ENCODE measurements at places on chromosomes 1 and 21.
A peak's percentile ranks its signal among the peaks of the same experiment; 100 is the strongest.

DNA sequence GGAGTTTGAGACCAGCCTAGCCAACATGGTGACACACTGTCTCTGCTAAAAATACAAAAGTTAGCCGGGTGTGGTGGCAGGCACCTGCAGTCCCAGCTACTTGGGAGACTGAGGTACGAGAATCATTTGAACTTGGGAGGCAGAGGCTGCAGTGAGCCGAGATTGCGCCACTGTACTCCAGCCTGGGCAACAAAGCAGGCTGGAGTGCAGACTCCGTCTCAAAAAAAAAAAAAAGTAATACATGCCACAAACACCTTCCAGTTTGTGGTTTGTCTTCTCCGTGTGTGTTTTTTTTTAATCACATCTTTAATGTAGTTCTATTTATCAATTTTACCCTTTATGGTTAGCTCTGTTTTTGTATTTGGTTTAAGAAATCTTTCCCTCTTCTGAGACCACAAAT is 22.3 kb downstream of the POGZ start:
- DNase-seq, result no peak

DNA sequence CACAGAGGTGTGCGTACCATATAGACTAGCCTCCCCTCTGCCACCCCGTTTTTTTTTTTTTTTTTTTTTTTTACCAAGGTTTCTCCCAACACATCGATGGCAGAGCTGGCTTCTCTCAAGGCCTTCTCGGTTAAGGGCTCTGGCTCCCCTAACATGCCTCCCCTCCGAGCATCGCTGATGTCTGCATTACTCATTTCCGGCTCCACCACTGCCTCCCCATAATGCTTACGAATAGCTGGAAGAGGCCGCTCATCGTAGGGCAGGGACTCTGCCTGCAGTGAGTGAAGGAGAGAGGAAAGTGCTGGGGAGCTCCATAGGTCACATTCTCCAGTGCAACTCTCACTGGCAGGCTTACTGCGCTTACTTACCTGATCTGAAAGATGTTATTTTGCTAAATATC is 20.6 kb downstream of the CEP104 start:
- no peak for DNase-seq

- peak; percentile 46 for DNase-seq
These were observed at the start of gene KCNT2 for GRCh38 chr1:196608390-196609369. Gene KCNT2 (minus strand): TSS chr1:196608440. CDS start chr1:196608309, 131 bp downstream.

DNA sequence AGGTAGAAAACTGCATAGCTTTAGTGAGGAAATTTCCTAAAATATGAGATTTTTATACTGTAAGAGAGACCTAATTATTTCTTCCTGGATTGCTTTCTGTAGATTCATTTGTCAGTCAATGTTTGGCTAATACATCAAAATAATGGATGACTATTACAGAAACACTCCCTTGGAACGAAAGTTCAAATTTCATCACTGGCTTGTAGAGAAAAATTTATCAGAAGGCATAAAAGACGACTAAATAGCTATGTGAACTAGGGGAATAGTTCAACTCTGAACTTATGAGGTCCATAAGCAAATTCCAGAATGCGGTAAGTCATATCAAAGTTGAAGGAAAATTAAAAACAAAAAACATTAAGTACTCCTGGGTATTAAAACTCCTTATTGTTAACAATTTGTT is 36.0 kb downstream of the WNT2B start:
- DNase-seq, result no peak

- DNase-seq, result peak; percentile 49
These were observed 66.8 kb upstream of the RGS7 start for GRCh38 chr1:241423541-241424479.

GRCh38 chr1:171727778-171728177 is 14.1 kb downstream of the VAMP4 start:
- no peak for DNase-seq

DNA sequence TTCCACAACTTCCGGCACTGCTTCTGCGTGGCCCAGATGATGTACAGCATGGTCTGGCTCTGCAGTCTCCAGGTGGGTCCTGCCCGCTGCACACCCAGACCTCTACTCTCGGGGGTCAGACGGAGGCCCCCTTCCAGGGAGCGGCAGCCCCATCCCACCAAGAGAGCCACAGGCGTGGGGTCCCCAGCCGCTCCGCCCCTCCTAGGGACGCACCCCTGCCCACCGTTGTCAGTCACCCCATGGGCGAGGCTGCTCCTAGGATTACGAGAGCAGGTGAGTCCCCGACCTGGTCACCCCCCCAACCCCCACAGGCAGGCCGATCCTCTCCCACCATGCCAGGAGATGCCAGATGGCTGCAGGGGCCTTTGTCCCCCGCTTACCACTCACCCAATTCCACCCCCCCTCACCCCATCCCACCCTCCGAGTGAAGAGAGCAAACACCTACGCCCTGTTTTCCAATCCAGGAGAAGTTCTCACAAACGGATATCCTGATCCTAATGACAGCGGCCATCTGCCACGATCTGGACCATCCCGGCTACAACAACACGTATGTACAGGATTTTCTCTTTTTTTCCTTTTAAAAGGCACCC is 107.0 kb downstream of the PDE9A start:
- no peak for DNase-seq

DNA sequence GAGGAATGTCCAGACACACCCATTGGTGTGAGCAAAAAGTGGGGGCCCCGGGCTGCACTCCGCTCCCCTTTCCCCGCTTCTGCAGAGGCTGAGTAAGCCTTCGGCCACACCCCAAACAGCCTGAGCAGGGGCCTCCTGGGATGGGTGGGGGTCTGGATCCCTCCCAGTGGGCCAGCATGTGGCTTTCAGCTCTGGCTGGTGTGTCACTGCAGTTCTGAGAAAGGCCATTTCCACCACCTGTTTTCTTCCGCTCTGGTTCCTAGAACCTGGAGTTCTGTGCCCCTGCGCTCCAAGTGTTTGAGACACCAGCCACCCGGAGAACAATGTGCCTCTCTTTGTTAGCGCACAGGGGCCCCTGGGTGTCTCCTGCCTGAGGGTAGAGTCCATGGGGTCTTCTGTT is 30.9 kb downstream of the SLC37A1 start:
- DNase-seq, result no peak

DNA sequence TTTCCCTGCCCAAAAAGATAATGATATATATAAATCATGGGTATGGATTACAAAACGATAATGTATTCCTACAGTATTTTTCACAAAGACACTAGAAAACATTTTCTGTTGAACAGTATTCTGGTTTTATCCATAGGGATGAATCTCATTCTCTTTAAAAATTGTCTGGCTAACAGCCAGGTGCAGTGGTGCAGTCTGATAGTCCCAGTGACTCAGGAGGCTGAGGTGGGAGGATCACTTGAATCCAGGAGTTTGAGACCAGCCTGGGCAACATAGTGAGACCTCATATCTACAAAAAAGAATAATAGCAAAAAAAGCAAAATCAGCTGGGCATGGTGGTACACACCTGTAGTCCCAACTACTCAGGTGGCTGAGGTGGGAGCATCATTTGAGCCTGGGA is 23.3 kb downstream of the PIP5K1A start:
- no peak for DNase-seq

GRCh38 chr1:231487910-231488309 is 40.6 kb upstream of the TSNAX start:
- DNase-seq, result no peak

DNA sequence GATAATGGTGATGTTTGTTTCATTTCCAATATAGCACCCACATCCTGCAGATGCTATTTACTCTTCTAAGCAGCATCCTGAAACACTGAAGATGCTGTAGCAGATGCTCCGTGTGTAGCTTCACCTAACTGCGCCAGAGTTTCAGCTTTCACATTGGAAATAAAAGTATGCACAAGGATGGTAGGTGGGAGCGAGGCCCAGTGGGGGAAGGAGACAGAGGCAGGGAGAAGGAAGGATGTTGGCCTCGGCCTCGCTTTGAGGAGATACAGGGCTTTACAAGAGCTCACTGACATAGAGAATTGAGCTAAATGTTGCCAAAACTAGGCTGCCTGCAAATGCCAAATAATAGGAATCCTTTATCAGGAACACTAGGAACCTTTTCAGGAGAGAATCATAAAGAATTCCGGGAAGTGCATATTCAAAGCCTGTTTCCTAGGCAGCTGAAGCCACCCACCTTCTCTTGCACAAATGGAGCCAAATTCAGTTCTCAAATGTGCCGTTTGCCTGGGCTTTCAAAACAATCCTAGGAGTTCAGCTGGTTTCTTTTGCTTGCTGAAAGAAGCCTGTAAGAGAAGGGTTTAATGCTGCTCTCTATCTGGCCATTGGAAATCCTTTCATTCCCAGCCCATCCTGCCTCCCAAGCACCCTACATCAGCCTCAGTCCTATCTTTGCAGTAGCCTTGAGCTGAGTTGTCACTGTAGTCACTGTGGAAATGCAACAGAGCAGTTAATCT is 135.4 kb upstream of the ATP1B1 start:
- no peak for DNase-seq

DNA sequence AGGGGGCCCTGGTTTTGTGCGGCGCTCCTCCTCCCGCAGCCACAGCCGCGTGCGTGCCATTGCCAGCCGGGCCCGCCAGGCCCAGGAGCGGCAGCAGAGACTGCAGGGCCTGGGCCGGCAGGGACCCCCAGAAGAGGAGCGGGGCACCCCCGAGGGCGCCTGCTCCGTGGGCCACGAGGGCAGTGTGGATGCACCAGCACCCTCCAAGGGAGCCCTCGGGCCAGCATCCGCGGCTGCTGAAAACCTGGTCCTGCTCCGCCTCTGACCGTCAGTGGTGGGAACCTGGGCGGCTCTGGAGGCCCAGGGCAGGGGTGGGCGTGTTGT is 21.5 kb downstream of the PANK4 start:
- DNase-seq, result no peak

DNA sequence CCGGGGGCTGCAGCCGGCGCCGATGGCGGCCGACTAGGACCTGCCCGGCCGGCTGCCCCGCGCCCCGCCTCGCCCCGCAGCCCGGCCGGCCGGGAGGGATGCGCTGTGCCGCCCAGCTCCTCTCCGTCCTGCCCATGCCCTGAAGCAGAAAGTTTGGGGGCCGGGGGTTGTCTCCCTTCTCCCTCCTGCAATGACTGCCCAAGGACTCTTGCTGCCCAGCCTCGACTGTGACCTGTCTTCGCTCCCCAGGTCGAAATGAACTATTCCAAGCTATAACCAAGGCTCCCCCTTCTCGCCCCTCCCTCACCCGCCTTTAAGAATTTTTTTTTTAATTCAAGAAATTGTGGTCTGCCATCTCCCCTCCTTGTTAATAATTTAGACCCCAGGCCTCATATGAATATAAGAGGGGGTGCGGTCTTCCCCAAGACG is 361 bp downstream of the TMCC2 start:
- no peak for DNase-seq

- no peak for DNase-seq
These were observed 203.9 kb downstream of the C1orf94 start for GRCh38 chr1:34380526-34381124.

GRCh38 chr1:182198006-182198605 is 136.6 kb upstream of the ZNF648 start:
- no peak for DNase-seq

- peak; percentile 82 for DNase-seq
These were observed 30.4 kb downstream of the APP start for GRCh38 chr21:26140164-26140579.

DNA sequence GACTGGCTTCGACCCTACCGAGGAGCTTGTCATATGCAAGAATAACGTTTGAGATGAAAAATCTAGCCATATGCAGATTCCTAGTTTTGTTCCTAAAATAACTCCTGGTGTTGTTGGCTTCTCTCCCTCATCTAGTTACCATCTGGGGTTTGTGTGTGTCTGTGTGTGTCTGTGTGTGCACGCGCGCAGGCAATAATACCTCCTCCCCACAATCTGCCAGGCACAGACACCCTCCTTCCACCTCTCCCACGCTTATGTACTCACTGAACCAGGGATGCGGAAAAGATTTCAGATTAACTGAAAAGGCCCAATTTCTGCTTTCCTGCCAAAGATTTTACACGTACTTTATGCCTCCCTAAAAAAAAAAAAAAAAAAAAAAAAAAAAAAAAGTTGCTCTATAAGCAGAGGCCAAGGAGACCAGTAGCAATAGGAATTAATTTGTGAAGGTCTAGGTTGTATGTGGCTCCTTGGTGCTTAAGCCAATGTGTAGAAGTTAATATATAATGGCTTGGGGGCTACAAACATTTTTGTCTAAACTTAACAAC is 452.7 kb downstream of the NUF2 start:
- no peak for DNase-seq
